ENCODE measurements at places on chromosomes 6 and 20. TPM values are rescaled to one million over a fixed set of nuclear protein-coding genes. Genes with fewer than 3 reads are reported as not detected.

Gene FAM184A
- not detected for total RNA-seq

Gene SLC17A2
- total RNA-seq, result not detected

Gene KHDC1
- 6.2 TPM for total RNA-seq

Gene RAB32
- 76.9 TPM for total RNA-seq

Gene FAXC
- 2.2 TPM for total RNA-seq

Gene HLA-DMB
- total RNA-seq, result not detected

Gene IMPG1
- not detected for total RNA-seq

Gene TNNC2
- total RNA-seq, result not detected

Gene GMPR
- total RNA-seq, result 9.1 TPM

Gene SLC22A16
- not detected for total RNA-seq

Gene RAMACL
- total RNA-seq, result 2.6 TPM

Gene GPX5
- total RNA-seq, result not detected

Gene CLIC5
- total RNA-seq, result not detected

Gene GDAP1L1
- not detected for total RNA-seq

Gene AVP
- not detected for total RNA-seq

Gene DDO
- total RNA-seq, result 1.1 TPM

Gene SLC32A1
- total RNA-seq, result not detected

Gene IP6K3
- total RNA-seq, result 0.79 TPM

Gene HTR1E
- total RNA-seq, result not detected

Gene TTLL9
- not detected for total RNA-seq

Gene BPIFA1
- not detected for total RNA-seq

Gene ANGPT4
- not detected for total RNA-seq

Gene KCNB1
- 0.05 TPM for total RNA-seq

Gene PDYN
- total RNA-seq, result not detected

Gene DPPA5
- total RNA-seq, result not detected

Data from HFFc6 (cell line).